GM03348 (cell line): ENCODE measurements at places on chromosomes 11 and 22.
A peak's percentile ranks its signal among the peaks of the same experiment; 100 is the strongest.

GRCh38 chr11:35102267-35102666, 36.7 kb upstream of the CD44 start:
- no peak for DNase-seq

DNA sequence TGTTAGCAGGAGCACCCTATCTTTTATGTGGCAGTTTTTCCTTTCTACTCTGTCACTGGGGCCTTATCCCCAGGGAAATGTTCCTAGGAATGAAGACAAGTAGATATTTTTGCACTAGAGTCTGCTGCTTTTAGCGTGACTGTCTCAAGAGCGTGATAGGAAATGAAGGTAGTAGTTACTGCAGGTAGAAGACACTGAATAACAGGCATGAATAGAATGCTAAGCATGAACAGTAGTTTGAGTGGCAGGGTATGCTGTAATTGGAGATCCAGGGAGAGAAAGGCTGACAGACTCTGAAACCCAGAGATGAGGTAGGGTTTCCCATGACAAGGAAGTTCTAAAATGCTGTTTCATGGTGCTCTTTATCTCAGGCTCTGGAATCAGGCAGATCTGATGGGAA, 475.1 kb downstream of the NELL1 start:
- no peak for DNase-seq

DNA sequence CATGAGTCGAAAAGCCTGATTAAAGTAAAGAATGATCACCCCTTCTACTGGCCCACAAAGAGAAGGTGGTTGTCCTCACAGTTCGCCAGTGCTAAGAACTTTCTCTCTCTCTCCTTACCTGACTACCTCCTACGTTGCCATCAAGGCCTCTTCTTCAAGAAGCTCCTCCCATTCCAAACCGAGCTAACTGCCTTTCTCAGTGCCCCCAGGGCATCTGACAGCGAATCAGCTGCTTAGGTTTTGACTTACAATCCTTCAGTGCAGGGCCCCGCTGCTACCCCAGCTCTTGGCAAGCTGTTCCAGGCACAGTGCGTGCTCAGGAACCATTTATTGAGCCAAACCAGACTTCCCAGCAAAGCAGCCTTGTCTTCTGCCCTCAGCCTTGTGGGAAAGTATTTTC, 5.8 kb downstream of the VSTM5 start:
- DNase-seq, result no peak

DNA sequence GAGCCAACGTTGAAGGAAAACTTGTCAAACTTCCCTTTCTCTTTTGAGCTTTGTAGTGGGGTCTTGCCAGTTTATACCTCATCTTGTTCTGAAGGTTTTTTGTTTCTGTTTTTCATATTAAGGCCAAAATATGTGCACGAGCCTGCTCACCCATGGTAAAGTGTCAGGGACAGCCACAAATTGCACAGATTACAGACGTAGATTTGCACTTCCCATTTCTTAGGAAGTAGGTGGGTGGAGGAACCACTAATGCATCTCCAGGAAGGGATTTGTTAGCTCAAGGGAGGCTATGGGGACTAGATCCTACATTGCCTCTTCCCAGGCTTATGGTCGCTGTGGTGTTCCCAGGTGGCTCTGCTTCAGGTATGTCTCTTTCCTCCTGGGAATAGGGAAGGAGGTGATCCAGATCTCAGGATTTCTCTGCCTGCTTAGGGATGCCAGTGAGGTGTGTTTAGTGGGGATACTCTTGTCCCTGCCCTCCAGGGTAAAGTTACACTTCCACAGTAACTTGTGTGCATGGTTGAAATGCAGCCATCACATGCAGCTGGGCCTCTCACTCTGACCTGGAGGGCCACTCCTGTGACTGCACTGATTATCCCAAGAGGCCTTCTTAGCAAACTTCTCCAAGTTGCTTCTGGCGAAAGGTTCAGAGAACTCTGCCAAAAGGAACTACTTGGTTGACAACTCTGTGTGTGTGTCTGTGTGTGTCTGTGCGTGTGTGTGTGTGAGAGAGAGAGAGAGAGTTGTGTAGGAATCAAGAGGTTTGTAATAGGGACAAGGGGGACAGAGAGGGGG, 9.8 kb downstream of the PPFIBP2 start:
- DNase-seq, result no peak

DNA sequence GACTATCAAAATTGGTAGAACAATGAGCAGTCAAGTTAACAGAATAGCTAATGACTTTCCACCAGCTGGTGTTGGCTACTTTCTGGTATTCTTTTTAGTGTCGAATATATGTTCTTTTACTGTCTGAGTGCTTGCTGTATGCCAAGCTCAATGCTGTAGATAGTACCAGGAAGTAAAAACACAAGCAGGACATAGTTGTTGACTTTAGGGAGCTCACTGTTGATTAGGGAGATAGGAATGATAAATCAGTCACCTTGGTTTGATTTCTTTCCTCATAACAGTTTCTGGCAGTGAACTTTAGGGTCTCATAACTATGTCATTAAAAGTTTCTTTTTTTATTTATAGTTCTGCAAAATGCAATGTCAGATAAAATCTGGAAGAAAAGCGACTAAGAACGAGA, 9.0 kb downstream of the HMGXB4 start:
- no peak for DNase-seq

DNA sequence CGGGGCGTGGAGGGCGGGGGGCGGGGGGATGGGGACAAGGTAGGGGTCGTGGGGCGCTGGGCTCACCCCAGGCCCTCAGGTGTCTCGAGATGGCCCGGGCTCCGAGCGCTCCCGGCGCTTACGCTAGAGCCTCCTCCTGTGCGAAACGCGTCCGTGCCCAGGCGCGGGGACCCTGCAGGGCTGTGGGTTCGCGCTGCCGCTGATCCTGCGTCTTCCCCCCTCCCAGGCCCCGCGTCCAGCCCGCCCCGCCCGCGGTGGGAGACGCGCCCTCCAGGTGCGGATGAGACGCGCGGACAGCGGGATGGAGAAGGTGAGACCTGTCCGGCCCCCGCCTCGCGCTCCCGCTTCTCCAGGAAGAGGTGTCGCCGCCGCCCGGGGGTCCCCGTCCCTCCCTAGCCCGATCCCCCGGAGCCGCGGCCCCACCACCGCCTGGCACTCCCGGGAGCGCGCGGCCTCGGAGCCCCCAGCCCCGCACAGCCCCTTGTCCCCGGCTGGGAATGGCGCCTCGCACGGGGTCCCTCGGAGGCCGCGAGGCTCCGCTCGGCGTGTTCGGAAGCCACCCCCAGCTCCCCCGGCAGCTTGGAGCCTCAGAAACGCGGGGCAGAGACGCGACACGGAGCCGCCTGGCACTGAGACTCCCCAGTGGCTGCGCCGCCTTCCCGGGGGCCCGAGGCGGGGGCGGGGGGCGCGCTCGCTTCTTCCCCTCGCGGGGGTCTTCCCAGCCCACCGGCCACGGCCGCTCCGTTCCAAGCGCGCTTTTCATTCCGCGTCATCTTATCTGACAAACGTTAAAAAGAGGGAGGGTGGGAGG, 27.6 kb upstream of the TOLLIP start:
- DNase-seq, result no peak

GRCh38 chr22:30402028-30402765, 5.4 kb downstream of the SEC14L2 start:
- peak; percentile 44 for DNase-seq

- DNase-seq, result no peak
Observed at GRCh38 chr11:73252577-73253191, 19.5 kb upstream of the P2RY6 start.

- DNase-seq, result no peak
Observed at GRCh38 chr11:110606415-110606814, 105.8 kb downstream of the ARHGAP20 start.

DNA sequence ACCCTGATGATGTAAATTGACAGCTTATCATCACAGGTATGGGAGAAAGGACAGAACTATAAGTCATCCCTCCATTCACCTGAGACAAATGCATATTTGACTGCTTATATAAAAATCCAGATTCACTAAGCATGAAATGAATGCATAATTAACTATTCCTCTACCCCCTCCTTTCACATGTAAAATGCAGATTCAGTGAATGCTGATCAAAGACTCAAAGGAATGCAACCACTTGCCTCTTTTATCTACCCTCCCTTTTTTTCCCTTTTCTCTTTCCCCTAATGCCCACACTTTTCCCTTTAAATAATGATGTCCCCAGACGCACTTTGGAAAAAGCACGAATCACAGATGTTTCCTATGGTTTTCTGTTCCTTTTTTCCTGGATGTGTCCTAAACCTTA, 4.5 kb upstream of the PLAAT4 start:
- DNase-seq, result no peak

DNA sequence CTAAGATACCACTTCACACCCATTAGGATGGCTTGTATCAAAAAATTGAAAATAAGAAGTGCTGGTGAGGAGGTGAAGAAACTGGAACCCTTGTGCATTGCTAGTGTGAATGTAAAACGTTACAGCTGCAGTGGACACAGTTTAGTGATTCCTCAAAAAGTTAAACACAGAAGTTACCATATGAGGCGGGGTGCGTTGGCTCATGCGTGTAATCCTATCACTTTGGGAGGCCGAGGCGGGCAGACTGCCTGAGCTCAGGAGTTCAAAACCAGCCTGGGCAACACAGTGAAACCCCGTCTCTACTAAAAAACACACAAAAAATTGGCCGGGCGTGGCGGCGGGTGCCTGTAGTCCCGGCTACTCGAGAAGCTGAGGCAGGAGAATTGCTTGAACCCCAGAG, 43.5 kb downstream of the SGSM3 start:
- no peak for DNase-seq

- DNase-seq, result no peak
Observed at GRCh38 chr11:77223797-77224196, 77.7 kb downstream of the GDPD4 start.

GRCh38 chr11:63480039-63480438, 10.9 kb downstream of the PLAAT5 start:
- DNase-seq, result no peak

DNA sequence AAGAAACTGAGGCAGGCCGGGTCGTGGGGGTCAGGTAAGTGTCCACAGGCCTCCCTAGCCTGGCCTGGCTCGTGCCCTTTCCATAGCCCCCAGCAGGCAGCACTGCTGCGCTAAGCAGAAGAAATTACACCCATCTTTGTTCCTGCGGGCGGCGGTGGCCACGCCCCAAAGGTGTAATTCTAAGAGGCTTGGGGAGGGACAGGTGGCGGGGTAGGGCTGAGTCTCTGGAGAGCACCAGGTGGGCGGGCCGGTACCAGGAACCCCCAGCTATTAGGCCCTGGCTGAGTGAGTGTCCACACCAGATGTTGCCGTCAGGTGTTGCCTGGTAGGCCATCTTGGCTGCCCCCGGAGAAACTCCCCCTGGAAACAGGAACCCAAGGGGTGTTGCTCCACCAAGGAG, 12.3 kb upstream of the ARAP1 start:
- DNase-seq, result no peak

GRCh38 chr11:30717009-30717408, 130.9 kb upstream of the MPPED2 start:
- DNase-seq, result no peak

DNA sequence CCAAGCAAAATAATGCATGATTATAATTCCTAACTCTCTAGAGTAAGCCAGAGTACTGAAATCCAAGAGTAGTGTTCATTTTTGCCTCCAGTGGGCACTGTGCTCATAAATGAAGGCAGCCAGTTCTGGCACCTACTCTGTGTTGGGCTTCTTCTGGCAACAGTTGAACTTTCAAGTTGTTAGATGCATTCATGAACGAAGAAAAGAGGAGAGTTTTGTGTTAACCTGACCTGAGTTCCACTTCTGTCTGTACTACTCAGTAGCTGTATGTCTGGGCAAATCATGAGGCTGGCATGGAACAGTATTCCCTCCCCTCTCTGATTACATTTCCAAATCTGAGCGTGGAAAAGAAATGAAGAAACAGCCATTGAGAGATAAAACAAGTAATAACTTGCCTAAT, 20.3 kb upstream of the TENM4 start:
- DNase-seq, result peak; percentile 61

GRCh38 chr11:116033931-116034553, 529.8 kb upstream of the CADM1 start:
- no peak for DNase-seq

- DNase-seq, result no peak
Observed at GRCh38 chr11:44005063-44005701, 42.6 kb upstream of the ACCSL start.

- no peak for DNase-seq
Observed at GRCh38 chr11:61793083-61793828, 545 bp downstream of the FEN1 start.

- no peak for DNase-seq
Observed at GRCh38 chr22:38623351-38623750, 32.8 kb downstream of the FAM227A start.

DNA sequence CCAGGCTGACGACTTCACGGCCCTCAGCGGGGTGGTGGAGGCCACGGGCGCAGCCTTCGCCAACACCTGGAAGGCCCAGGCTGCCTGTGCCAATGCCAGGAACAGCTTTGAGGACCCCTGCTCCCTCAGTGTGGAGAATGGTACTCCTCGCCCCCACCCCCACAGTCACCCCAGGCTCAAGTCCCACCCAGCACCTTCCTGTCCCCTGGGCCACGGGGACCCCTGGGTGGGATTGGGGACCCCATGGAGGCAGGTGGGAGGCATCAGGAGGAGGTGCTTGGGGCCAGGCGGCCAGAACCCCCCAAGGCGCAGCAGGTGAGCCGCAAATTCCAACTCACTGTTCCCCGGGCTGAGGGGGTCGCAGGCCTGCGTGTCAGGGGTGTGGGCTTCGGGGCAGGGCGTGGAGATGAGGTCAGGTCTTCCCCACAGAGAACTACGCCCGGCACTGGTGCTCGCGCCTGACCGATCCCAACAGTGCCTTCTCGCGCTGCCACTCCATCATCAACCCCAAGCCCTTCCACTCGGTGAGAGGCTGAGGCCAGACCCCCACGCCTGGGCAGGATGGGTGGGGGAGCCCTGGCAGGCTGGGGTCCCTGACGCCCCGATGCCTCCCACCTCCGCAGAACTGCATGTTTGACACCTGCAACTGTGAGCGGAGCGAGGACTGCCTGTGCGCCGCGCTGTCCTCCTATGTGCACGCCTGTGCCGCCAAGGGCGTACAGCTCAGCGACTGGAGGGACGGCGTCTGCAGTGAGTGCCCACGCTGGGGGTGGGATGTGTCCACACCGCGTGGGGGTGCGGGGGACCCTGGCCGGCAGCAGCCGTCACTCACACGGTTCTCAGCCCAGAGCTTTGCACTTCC, 9.4 kb downstream of the MUC5B start:
- DNase-seq, result no peak

- peak; percentile 77 for DNase-seq
Observed at GRCh38 chr11:124961972-124962609, 8.1 kb downstream of the CCDC15 start.

DNA sequence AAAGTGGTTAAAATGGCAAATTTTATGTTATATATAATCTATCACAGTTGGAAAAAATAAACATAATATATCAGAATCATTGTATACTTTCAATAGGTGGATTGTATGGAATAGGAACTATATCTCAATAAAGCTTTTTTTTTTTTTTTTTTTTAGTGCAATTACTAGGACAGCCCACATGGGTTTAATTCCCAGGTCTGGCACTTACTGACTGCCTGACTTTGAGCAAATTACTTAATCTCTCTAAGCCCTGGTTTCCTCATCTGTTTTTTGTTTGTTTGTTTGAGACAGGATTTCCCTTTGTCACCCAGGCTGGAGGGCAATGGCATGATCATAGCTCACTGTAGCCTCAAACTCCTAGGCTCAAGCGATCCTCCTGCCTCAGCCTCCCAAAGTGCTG, 26.1 kb upstream of the BAIAP2L2 start:
- no peak for DNase-seq
